Activated gamma-delta T cell (primary cell): ENCODE measurements at places on chromosomes 1 and 21.
A peak's percentile ranks its signal among the peaks of the same experiment; 100 is the strongest.

- no peak for DNase-seq
Measured at GRCh38 chr1:24289937-24290595, 29.1 kb upstream of the GRHL3 start.

GRCh38 chr1:247854899-247855545 is 2.0 kb upstream of the TRIM58 start:
- no peak for DNase-seq

DNA sequence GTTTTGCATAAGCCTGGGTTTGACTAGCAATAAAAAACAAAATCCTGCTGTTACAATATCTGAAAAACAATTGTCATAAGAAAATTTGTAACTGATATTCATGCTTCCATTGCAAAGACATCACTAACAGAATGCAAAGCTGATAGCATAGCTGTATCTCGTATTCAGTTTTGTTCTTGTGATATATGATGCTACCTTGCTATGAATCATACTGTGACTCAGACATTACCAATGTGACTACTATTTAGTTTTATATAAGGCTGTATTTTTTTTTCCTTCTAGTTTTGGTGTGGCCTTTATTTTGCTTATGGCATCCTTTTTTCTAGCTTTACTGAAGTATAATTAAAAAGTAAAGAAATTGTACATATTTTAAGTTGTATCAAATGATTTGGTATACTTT is 1381.8 kb downstream of the MRPL39 start:
- DNase-seq = no peak

GRCh38 chr1:163163881-163164582 is 38.7 kb downstream of the RGS5 start:
- no peak for DNase-seq

- DNase-seq = no peak
Measured at GRCh38 chr1:213564215-213564659, 423.5 kb upstream of the PROX1 start.

DNA sequence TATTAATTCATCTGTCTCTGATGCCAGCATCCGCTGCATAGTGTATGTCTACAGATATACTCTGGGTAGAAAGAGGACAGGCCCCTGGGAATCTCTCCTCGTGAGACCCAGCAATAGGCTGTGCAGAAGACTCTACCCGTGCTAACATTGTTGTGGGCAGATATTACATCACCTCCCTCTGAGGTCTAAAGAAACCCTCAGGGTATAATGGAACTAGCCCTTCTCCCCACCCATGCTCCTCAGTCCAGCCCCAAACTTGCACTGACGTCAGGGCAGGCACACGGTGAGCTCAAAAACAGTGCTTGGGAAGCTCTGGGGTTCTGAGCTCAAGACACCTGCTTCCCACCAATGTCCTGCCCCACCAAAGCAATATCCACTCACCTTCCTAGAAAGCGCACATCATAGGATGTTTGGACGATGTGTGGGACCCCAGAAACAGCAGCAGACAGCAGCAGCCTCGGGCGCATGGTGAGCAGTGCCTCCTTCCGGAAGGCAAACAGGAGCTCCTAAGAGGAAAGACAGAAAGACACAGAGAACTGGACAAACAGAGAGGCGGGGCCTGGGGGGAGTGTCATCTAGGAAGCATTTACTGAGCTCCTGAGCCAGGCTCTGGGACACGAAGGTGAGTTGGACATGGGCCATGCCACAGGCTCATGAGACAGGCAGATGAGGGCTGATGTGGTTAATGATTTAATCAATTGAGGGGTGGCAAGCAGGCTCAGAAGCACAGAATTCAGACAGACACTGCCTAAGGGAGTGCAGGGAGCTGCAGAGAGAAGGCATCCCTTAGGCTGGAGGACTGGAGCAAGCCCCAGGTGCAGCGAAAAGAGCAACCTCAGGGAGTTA is 4.8 kb downstream of the OVGP1 start:
- no peak for DNase-seq

DNA sequence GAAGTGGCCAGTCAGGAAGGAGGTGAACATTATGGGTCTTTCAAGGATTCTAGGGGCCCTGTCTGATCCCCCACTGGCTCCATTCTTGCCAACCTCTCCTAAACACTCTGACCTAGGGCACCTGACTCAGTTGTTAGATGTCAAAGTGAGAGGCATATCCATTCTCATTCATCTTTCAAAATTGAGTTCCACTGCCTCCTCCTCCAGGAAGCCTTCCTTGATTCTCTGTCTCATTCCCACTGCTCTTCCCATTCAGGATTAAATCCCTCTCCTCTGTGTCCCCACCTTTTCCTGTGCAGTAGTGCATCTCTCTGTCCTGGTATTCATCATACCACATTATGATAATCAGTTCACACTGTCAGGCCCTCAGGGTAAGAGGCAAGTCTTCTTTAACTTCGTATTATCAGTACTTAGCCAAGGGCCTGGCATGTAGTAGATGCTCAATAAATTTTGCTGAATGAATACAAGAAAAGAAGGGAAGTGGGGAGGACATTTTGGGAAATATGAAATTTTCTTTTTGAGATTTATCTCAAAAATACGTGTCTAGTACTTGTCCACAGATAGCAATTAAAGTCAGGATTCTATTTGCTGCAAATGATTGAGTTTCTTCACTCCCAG is 61.8 kb upstream of the ITPKB start:
- DNase-seq = no peak

DNA sequence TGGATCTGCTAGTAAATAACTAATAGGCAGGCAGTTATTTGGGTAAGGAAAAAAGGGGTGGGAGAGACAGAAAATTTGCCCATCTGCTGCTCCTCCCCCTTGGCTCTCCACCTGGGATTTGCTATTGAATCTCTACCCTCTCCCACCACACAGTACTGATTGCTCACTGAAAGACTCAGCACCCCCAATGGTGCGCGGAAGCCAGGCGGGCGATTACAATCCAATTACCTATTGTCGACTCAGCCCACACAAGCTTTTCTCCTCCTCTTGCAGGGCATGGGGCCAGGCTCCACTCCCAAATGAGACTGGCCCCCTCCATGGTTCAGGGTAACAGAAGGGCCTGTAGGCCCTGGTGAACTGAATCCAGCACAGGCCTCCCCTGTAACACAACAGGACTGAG is 2.7 kb upstream of the HMGN2 start:
- no peak for DNase-seq

GRCh38 chr1:181479137-181479745 is 4.1 kb upstream of the CACNA1E start:
- DNase-seq = no peak

GRCh38 chr1:48743480-48743879 is 33.2 kb downstream of the BEND5 start:
- no peak for DNase-seq

DNA sequence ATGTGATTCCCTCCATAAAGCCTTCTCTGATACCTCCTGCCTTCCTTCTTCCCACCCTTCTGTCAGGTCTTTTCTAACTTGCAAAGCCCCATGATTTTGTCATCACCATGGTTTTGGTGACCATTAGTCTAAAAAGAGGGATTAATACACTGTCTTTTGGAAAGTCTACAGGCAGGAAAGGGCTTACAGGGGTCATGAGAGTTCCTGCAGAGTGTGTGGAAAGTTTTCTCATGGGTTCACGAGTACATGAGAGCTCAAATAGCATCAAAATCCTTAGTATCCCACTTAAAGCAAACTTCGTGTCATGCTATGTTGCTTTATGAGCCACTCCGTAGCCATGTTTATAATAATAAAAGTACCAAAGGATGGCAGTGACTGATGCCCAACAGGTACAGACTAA is 86.6 kb upstream of the BMP8A start:
- DNase-seq = no peak

DNA sequence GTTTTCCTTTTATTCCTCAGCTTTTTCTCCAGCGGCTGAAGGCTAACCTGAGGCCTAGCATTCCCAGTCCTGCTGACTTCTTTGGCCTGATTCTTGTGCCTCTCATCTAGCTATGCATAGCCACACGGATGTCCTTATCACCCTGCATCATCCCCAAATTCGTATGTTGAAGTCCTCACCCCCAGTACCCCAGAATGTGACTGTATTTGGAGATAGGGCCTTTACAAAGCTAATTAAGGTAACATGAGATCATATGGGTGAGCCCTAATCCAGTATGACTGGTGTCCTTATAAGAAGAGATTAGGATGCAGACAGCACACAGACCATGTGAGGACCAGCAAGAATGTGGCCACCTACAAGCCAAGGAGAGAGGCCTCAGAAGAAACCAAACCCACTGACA is 44.6 kb downstream of the CDCP2 start:
- no peak for DNase-seq

- peak; percentile 33 for DNase-seq
Measured at GRCh38 chr1:54800899-54801759, at the start of gene TTC22. TSS of gene TTC22 (minus strand) at chr1:54801323. CDS start at chr1:54801163, 160 bp downstream.

DNA sequence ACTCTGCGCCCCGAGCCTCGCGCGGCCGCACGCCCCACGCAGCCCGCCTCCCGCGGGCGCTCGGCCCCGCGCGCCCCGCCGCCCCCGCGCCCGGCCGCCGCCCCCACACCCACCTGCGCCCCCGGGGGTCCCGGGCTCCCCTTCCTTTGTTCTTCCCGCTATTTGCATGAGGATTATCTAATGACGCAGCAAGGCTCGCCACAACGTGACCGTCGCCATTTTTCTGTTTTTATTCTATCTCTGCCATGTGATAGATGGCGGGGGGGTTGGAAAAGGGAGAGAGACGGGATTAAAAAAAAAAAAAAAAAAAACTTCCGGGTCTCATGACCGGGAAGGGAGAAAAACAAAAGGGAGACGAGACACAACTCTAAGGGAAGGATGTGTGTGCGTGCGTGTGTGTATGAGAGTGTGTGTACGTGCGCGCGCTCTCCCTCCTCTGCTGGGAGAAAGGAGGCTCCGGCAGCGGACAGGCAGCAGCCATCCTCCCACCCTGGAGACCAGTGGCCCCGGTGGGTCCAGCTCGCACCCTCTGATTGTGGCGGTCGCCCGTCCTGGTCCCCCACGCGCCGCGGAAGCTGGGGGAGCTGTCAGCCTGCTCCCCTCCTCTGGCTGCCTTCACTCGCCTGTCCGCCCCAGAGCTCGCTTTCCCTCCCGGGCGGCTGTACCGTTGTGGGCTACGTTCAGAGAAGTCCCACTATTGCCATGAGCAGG is 80.4 kb upstream of the AK4 start:
- no peak for DNase-seq

- no peak for DNase-seq
Measured at GRCh38 chr1:17123196-17124045, 4.2 kb upstream of the PADI2 start.

- no peak for DNase-seq
Measured at GRCh38 chr21:38959692-38960061, 153.9 kb downstream of the ETS2 start.

DNA sequence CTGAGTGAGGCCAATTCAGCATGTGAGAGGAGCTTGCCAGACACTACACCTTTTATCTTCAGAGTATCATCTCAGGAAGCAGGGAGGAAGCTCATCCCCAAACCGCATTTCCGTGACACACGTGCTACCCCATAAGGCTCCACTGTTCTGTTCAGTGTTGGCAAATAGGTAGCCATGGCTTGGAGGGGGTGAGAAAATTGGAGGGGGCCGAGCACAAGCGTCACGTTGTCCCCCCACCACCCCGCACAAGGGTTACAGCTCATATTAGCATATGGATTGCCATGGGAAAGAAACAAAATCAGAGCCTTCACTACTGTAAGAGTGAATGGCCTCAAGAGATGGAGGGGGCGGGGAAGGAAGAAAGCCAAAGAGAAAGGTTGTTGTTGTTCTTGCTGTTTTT is 46.7 kb downstream of the OLIG1 start:
- no peak for DNase-seq

GRCh38 chr1:94463056-94463764 is 45.0 kb downstream of the ABCD3 start:
- no peak for DNase-seq

DNA sequence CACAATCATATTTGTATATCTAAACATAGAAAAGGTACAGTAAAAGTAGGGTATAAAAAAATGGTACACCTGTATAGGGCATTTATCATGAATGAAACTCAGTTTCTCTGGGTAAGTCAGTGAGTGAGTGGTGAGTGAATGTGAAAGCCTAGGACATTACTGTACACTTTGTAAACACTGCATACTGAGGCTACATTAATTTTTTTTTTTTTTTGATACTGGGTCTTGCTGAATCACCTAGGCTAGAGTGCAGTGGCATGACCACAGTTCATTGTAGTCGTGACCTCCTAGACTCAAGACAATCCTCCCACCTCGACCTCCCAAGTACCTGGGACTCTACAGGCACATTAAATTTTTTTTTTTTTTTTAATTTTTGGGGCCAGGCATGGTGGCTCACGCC is 27.8 kb downstream of the FBXO28 start:
- no peak for DNase-seq

- no peak for DNase-seq
Measured at GRCh38 chr1:19330449-19331135, 18.5 kb downstream of the SLC66A1 start.

GRCh38 chr1:116564426-116564825 is 6.4 kb downstream of the CD58 start:
- no peak for DNase-seq

DNA sequence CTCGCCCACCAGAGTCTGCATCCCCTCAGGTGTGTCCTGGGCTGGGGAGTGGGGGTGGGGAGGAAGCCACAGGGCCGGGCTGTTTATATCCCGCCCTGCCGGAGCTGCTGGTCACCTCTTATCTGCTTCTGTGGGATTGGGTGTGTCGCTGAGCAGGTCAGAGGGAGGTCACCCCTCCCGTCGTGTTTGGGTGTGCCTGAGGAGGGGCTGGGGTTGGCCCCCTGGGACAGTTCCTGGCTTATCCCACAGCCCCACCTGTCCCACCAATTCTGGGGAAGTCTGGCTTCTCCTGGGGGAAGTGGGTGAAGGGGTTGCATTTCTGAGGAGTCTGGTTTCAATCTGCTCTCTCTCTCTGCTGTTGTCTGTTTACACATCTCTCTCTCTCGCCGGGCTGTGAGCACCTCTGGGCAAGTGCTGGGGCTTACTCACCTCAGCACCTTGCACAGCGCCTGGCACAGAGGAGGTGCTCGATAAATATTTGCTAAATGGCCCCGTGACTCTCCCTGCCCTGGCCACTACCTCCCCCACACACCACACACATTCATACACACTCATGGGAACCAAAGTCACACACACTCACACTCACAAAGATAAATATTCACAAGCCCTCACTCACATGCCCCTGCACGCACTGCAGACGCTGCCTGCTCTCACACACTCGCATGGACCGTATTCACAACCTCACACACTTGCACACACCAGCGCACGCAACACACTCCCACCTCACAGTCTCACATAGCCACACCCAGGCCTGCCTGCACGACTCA is 8.3 kb downstream of the ELF3 start:
- no peak for DNase-seq
